ENCODE measurements at places on chromosomes 2 and 18.
A peak's percentile ranks its signal among the peaks of the same experiment; 100 is the strongest.

DNA sequence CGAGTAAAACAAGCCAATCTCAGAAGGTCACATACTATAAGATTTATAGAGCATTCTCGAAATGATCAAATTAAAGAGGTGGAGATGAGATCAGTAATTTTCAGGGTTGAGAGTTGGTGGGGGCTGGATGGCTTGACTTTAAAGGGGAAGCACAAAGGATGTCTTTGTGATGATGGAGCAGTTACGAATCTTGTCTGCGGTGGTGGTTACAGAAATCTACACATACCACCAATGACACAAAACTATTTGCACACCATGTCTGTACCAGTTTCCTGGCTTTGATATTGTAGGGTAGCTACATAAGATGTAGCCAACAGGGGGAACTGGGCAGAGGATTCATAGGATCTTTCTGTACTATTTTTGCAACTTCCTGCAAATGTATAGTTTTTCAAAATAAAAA is 190.6 kb upstream of the SMIM21 start:
- no peak for DNase-seq

GRCh38 chr2:137886083-137886831 is 78.0 kb upstream of the HNMT start:
- no peak for DNase-seq

- DNase-seq = peak; percentile 17
These were observed 52.3 kb downstream of the CD226 start for GRCh38 chr18:69895066-69896047.

DNA sequence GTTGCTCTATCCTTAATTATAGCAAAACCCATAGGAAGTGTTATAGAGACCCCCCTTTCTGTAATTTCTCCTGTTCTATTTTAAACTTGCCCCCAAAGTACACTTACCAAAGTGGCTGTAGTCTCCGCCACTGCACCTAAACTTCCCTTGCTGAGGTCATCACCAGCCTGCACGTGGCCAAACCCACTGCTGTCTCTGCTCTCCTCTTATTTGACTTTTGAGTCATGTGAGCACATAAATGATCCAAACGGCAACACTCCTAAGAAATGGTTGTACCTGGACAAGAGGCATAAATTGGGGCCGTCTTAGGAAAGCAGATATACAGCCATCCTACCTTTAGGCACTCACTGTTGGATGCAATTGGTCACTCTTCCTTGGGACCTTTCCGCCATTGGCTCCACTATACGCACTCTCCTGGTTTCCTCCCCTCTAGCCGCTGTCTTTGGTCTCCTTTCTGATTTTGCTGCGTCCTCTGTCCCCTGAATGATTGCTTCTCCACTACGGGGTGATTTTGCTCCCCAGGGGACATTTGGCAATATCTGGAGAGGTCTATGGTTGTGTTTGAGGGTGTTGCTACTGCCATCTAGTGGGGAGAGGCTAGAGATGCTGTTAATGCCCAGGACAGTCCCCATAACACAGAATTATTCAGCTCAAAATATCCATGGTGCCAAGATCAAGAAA is 19.2 kb upstream of the IL36G start:
- DNase-seq = no peak

- DNase-seq = no peak
These were observed 7.9 kb upstream of the KCNIP3 start for GRCh38 chr2:95289253-95289652.

GRCh38 chr18:51490860-51491259 is 293.4 kb upstream of the MEX3C start:
- DNase-seq = no peak

- no peak for DNase-seq
These were observed 228.7 kb upstream of the SLC8A1 start for GRCh38 chr2:40680547-40680946.

DNA sequence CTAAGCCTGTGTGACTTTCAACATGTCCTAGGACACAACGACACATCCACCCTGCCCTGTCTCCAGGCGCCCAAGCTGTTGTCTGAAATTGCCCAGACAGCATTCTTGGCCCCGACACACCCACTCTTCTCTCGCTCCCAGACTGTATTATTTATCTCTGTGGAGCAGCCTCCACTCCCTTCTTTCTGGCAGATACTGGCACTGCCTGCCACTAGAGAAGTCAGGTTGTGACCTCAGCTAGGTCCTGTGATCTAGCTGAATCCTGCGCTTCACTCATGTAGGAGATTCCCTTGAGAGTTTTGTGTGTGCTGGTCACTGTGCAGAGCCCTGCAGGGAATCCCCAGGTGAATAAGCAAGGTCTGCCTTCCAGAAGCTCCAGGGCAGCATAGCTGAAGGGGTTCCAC is 77.1 kb upstream of the TNP1 start:
- DNase-seq = no peak

- no peak for DNase-seq
These were observed at the start of gene TYMS for GRCh38 chr18:657311-658000. Gene TYMS, plus strand, starts transcription at chr18:657653. Its CDS starts 90 bp downstream, at chr18:657743.

- DNase-seq = no peak
These were observed 101.3 kb upstream of the SOX11 start for GRCh38 chr2:5590886-5591285.

DNA sequence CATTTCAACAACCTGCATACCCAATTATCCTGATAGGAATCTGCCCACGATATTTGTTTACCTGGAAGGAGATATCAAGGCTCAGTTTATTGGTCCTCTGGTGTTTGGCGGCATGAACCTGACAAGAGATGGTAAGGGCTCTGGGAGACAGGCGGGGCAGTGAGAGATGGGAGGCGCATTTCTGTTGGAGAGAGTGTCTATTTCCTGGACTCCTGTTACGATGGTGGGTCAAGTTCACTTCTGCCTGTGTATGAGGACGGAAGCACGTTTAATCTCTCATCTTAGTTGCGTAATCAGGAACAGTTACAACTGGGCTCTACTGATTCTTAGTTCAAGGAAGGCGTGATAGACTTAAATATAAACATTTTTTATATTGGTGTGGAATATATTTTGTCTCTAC is 8.9 kb downstream of the PDCL3 start:
- no peak for DNase-seq

DNA sequence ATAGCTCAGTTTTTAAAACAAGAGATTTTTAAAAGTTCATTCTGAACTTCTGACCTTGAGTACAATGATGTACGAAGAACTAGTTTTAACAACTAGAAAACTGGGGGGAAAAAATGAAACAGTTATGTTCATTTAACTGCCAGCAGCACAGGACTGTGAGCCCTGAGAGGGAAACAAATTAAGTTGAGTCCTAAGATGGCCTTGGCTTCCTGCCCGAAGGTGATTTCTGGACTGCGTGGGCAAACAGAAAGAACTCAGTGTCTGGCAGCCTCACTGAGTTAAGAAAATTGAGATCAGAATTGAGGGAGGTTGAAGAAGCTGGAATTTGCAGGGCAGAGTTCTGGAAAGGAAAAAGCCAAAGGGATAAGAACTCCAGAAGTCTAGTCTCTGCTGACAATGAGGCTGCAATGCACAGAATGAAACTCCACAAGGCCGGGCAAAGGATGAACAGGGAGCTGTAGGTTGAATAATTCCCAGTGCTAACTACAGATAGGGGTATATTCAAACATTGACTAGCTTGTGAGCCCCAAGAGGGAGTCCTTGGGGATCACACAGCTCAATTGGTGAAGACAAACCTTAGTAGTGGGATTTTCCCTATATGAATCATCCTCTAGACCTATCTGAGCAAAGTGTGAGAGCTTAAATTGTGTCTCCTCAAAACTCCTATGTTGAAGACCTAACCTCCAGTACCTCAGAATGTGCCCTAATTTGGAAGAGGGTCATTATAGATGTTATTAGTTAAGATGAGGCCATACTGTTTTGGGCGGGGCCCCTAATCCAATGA is 13.1 kb upstream of the CRACDL start:
- no peak for DNase-seq

DNA sequence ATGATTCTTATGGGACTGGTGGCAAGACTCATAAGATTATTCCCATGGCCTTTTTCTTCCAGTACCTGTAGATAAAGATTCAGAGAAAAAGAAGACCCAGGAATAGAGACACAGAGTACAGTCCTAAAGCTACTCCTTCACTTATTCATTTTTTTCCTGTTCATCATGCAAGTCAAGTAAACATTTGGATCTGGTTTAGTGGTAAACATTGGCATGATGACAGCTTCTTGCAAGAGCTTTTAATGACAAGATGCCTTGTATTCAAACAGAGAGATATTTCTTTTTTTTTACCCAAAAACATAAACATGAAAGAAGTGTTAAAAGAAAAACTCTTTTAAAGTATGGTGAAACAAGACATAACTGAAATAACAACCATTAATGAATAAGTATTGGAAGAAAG is 20.2 kb downstream of the CXCR2 start:
- DNase-seq = no peak

- no peak for DNase-seq
These were observed 56.5 kb downstream of the CCBE1 start for GRCh38 chr18:59640721-59641120.

DNA sequence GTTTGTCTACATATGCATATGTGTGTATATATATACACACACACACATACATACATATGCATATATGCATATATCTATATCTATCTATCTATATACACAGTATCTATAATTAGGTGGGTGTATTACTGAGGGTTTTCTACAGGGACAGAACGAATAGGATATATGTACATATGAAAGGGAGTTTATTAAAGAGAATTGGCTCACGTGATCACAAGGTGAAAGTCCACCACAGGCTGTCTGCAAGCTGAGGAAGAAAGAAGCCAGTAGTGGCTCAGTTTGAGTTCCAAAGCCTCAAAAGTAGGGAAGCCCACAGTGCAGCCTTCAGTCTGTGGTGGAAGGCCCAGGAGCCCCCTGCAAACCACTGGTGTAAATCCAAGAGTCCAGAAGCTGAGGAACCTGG is 756.0 kb upstream of the ACVR2A start:
- DNase-seq = no peak

DNA sequence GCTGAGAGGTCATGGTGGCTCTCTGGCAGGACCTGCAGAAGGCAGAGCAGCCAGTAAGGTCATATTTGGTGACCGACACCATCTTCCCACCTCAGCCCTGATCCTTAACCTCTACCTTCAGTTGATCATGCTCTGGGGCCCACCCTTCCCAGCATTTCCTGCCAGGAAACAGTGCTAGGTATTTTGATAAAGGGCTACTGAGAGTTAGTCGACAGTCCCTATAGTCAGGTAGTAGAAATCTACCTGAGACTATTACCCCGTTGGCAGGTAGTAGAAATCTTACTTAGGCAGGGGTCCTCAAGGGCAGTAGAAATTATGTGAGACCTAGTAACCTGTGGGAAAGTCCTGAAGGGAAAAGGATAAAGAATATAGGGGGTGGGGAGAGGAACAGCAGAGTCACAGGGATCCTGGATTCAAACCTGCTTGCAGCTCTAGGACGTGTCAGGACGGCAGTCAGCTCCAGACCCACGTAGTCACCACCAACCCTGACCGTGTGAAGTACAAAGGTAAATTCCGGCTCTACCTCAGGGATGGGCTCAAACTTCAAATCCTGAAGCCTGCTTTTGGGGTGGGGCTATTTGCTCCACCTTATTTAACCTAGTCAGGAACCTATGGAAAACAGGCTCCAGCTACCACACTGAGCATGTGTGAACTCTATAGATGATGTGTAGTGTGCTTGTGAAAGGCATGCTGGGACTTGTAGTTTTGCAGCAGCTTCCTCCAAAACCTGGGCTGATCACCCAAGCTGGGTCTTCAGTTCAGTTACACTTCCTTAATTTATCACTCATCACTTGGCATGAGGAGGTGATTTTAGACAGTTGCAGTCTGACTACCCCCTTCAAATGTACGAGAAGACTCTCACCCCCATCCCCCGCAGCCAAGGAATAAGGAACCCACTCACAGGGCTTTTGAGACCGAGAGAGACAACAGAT is at the start of gene DQX1:
Gene DQX1, minus strand, starts transcription at position 515 of the 932 bp plus-strand sequence. Its CDS starts 502 bp downstream, at position 13.
- DNase-seq = no peak

GRCh38 chr2:159933040-159933726 is 129.2 kb downstream of the PLA2R1 start:
- DNase-seq = no peak

GRCh38 chr2:39739386-39739785 is 39.7 kb downstream of the THUMPD2 start:
- no peak for DNase-seq

DNA sequence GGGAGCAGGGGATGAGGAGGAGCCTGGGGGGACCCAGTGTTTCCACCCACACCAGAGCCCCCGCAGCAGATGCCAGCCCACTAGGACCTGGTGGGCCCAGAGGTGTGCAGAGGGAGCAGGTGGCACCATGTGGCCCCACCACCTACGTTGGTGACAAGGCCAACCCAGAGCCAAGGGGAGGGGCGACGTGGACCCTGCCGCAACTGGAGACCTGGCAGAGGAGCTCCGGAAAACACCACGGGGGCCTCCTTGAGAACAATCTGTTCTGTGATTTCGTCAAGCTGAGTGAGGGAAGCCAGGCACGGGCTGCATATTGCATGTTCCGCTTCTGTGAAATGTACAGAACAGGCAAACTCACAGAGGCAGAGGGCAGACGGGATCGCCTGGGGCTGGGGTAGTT is 49.1 kb upstream of the GPC1 start:
- no peak for DNase-seq

DNA sequence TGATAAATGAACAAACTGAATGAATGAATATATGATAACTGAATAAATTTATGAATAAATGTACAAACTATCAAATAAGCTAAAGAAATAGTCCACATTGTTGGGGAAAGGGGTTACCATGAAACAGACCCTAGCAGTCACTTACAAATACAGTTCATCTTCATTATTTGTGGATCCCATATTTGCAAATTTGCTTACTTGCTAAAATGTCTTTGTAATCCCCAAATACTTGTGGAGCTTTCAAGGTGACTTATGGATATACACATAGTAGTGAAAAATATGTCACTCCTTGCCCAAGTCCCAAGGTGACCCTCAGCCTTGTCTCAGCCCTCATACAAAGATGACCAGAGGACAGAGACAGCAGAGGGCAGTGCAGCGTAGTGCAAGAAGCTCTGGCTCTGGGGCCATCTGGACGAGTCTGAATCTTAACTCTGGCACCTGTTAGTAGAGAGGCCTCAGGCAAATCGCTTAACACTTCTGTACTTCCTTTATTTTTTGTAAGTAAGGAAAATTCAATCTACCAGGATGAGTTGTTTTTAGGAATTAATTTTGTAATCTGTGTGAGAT is 3.1 kb downstream of the PAIP2B start:
- DNase-seq = no peak

DNA sequence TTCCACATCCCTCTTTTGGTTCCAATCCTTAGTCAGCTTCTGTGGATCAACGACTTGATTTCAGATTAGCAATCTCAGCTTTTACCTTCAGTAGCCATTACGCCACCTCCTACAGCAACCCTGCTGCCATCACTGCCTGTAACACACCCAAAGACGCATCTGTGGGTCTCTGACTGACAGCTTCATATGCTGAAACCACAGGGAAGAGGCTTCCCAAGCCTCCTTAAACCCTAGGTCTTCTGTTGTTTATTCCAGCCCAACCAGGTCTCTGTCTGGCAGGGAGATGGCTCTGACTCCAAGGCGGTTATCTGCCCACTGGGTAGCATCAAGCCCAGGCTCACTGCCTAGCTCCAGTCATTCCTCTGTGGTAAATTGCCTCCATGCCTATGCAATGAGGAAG is 28.6 kb upstream of the TRIB2 start:
- no peak for DNase-seq

- DNase-seq = no peak
These were observed 13.8 kb downstream of the MLPH start for GRCh38 chr2:237500681-237501424.

Measured in stimulated activated CD8-positive, alpha-beta memory T cell treated with anti-CD3 and anti-CD28 coated beads, Interleukin-12 subunit alpha, Interleukin-12 subunit beta, amount 100 ng/mL, for 4 hours (primary cell).